ENCODE measurements at places on chromosomes 4 and X. TPM values are rescaled to one million over a fixed set of nuclear protein-coding genes. Genes with fewer than 3 reads are reported as not detected.

The DACH2 gene
- total RNA-seq = not detected

The PNMA6F gene
- not detected for total RNA-seq

The SPARCL1 gene
- not detected for total RNA-seq

The PABPC4L gene
- total RNA-seq = 2.2 TPM

The CCDC160 gene
- total RNA-seq = not detected

The GAGE1 gene
- total RNA-seq = not detected

The MAGEA2 gene
- not detected for total RNA-seq

The FSTL5 gene
- not detected for total RNA-seq

The POLN gene
- 3.7 TPM for total RNA-seq

The ZNF275 gene
- total RNA-seq = 10.1 TPM

The ARHGAP10 gene
- 45.0 TPM for total RNA-seq

The GAGE12H gene
- not detected for total RNA-seq

The EGFL6 gene
- 0.27 TPM for total RNA-seq

The MAGEA11 gene
- not detected for total RNA-seq

The SLITRK4 gene
- 8.3 TPM for total RNA-seq

The OGT gene
- total RNA-seq = 93.7 TPM

The ZNF81 gene
- total RNA-seq = 6.1 TPM

The SYTL5 gene
- total RNA-seq = 0.08 TPM

The VCX gene
- total RNA-seq = not detected

The CLCN4 gene
- total RNA-seq = 15.1 TPM

The AREG gene
- total RNA-seq = 0.54 TPM

The RIPPLY1 gene
- not detected for total RNA-seq

The SPANXN2 gene
- total RNA-seq = not detected

The CAPN6 gene
- total RNA-seq = not detected

The HTN3 gene
- total RNA-seq = not detected

The SEC31A gene
- 392 TPM for total RNA-seq

The NLRP2B gene
- total RNA-seq = not detected

The RHOXF1 gene
- total RNA-seq = not detected

The ZRSR2 gene
- total RNA-seq = 6.0 TPM
